ENCODE measurements at places on chromosomes 4 and X. TPM values are rescaled to one million over a fixed set of nuclear protein-coding genes. Genes with fewer than 3 reads are reported as not detected.

DNA sequence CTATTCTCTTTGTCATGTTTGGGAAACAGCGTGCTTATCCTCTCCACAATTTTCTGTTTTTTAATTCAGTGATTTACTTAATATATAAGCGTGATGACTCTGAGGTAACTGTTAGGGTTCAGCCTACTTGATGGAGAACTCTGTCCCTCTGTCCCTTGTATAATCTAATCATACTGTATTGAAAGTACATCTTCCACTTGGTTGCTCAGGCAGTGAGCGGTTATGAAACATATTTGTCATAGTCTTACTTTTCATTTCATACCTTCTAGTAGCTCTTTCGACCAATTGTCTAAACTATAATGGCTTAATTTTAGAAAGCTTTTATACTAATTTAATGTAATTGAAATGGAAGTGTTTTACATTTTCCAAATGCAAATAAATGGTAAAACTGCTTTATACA is 469.0 kb downstream of the TLL1 start:
- no peaks in the 10 kb centered on the region for H3K36me3 ChIP-seq
- no peaks in the 10 kb centered on the region for H3K27me3 ChIP-seq
- H3K4me1 ChIP-seq = no peaks in the 10 kb centered on the region

The DMP1 gene
- not detected for total RNA-seq

- DNase-seq = no peak
- H3K4me3 ChIP-seq = no peak overlapping the region
- no peaks in the 10 kb centered on the region for H3K27me3 ChIP-seq
- peaks cover 10% of the 10 kb centered on the region for H3K4me1 ChIP-seq
- no peak overlapping the region for H3K27ac ChIP-seq
Measured at GRCh38 chrX:49082271-49082871, 2.7 kb upstream of the WDR45 start.

DNA sequence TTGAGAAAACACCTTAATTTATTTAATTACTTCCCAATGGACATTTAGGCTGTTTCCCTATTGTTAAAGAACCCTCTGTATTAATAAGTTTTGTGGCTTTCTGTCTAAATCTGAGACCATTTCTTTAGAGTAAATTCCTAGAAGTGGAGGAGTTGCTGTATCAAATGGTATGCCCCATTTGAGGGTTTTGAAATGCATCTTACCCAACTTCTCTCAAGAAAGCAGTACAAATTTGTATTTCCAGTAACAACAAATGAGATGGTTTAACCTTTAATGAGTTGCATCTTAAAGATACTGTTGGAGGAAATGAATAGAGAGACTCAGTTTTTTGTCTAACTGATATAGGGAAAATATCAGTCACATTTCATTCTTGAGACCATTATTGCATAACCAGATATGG is 70.5 kb upstream of the CBLL2 start:
- H3K27me3 ChIP-seq = no peaks in the 10 kb centered on the region
- H3K4me3 ChIP-seq = no peak overlapping the region
- H3K27ac ChIP-seq = no peak overlapping the region
- no peak for DNase-seq
- H3K4me1 ChIP-seq = no peaks in the 10 kb centered on the region
- no peaks in the 10 kb centered on the region for H3K36me3 ChIP-seq

DNA sequence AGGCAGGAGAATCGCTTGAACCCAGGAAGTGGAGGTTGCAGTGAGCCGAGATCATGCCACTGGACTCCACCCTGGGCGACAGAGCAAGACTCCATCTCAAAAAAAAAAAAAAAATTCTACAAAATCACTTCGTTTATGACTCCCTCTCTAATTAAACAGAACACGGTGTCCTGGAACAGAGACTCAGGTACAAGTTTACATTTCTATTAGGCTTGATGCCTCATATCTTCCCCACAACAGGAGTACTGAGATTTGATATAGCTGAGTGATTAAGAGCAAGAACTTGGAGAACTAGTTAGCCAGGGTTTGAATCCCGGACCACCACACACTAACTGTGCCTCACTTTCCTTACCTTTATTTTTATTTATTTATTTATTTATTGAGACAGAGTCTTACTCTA is 42.2 kb upstream of the KLF3 start:
- H3K36me3 ChIP-seq = no peaks in the 10 kb centered on the region
- peaks cover 3% of the 10 kb centered on the region for H3K4me1 ChIP-seq
- H3K27me3 ChIP-seq = peaks cover 3% of the 10 kb centered on the region
- no peak for DNase-seq

- peaks cover 13% of the 10 kb centered on the region for H3K4me1 ChIP-seq
- H3K36me3 ChIP-seq = peaks cover 10% of the 10 kb centered on the region
- H3K27ac ChIP-seq = no peak overlapping the region
Measured at GRCh38 chr4:37821953-37822605, 4.4 kb upstream of the PGM2 start.

GRCh38 chr4:152221816-152222516 is 313.9 kb downstream of the FBXW7 start:
- H3K36me3 ChIP-seq = no peaks in the 10 kb centered on the region
- no peaks in the 10 kb centered on the region for H3K27me3 ChIP-seq
- H3K4me1 ChIP-seq = no peaks in the 10 kb centered on the region
- no peak overlapping the region for H3K27ac ChIP-seq

The ABLIM2 gene
- total RNA-seq = 5.2 TPM

All from activated B cell treated with CpG ODN at 0.5 μM for 24 hours (primary cell).